Stimulated activated CD4-positive, alpha-beta T cell treated with anti-CD3 and anti-CD28 coated beads, Interleukin-12 subunit alpha, Interleukin-12 subunit beta, amount 100 ng/mL, for 48 hours (primary cell): ENCODE measurements at places on chromosomes 6 and 20.

- no peak for DNase-seq
These were observed 33.3 kb downstream of the BLOC1S5 start for GRCh38 chr6:8030920-8031319.

DNA sequence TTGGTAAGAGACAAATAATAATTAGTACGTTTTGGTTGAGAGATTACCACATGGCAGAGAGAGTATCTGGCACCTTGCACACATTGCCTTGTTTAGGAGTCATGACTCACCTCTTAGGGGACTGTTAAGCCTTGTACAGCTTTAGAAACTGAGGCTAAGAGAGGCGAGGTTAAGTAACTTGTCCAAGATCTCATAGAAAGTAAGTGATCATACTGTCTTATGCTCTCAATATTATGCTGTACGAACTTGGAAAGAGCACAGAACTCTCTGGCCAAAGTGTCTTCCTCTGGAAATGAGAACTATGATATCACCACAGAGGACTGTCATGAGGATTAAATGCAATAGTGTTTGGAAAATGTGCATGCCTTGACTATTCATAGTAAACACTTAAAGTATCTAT is 249.0 kb downstream of the UTRN start:
- DNase-seq = no peak

DNA sequence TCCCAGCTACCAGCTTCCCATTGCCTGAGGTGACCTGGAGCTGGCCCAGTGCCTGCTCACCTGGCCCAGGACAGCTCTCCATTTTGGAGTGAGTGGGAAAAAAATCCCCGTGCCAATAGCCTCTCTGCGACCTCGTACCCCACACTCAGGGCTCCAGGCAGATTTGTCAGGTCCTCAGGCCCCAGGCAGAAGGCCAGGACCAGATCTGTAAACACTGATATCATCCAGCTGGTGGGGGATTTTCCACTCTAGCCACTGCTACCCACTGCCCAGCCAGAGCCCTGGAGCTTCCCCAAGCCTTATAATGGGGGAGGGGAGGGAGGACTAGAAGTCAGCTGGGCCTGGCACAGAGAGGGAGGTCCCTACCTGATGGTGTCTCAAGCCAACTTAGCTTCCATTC is 1.3 kb upstream of the PGC start:
- DNase-seq = no peak

DNA sequence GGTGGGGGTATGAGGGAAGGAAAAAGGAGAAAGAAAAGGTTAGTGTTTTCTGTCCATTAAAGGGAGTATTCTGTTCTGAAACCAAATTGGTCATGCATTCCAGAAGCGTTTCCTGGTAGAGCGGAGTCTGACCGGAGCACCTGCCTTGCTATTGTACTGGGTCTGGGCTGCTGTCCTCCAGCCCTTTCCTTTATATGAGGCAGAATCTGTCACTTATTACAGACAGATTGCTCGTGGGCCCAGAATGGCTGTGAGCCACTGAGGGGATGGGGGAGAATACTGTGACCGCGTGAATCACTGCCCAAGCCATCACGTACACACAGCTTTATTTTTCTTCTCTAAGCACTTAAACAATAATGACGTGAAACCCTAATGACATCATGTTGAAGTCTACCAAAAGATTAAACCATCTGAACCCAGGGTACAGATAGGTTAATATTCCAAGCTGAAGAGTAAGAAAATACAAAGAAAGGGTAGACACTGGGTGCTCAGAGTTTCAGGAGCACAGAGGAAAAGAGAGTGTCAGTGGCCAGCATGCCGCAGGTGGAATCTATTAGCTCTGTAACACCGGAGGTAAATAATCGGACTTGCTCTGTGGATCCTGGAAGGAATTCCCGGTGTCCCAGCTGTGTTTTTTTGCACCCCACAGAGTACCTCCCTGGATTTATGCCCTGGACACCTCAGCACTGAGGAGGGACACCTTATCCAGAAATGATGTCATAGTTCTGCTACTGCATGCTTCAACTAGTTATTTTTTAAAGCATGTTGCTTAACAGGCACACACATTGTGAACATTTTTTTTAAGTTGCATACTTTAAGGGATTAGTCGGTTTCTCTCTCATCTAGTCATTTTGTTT is 573.3 kb downstream of the PKHD1 start:
- no peak for DNase-seq

DNA sequence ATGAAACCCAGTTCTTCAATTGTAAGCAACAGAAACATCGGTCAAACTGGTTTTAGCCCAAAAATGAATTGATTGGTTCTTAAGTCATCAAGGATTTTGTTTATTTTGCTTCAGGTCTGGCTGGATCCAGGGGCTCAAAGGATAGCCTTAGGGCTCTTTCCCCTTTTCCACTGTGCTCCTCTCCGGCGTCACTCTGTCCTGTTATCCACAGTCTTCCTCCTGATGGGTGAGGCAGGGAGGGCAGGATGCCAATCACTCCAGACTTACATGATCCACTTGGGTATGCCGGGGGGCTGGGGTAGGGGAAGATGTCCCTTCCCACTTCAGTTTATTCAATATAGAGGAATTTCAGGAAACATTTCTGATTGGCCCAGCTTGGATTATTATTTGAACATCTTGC is 40.0 kb downstream of the PLAGL2 start:
- DNase-seq = no peak

DNA sequence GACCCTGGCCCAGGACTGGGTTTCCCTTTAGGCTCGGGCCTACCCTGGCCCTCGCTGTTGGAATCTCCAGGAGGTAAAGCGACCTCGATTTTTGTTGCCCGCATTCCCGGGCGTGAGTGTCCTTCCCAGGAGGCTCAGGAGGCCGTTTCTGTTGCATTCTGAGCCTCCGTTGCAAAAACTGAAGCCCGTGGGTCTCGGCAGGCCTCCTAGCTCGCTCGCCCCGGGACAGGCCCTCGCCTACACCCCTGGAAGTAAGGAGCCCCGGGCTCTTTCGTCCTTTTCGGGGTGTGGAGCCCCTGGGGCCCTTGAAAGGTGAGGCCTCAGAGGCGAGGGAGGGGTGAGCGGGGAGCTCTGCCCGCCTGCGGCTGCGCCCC is 2.3 kb downstream of the NR2E1 start:
- no peak for DNase-seq

GRCh38 chr6:2502096-2502997 is 248.4 kb downstream of the MYLK4 start:
- DNase-seq = no peak
